ENCODE measurements at places on chromosomes 4 and X.

DNA sequence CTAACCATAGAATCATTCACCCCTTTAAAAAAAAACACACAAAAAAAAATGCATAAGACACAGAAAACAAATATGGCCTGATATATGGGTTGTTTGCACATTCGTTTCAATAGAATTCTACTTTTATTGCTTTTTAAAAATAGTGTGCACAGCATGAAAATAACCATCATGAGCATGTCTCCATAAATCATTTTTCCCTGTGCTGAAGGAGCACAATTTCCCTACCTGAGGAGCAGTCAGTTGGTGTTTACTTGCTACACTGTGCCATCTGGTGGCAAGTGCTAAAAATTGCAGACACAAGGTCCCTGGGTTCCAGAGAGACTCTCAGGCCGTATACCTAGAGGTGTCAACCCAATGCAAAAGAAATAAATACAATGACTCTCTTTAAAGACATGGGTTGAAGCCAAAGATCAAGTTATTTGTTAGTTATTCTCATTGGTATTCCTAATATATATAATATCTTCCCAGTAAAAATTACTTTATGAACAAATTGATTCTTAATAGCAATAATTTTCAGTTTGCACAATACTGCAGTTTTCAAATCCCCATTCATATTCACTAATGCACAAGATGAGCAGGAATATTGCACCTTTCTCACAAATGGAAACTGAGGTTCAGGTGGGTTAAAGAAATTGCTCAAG is 551.4 kb downstream of the IQCM start:
- peak; percentile 12 for DNase-seq

- DNase-seq, result no peak
These were observed 881.6 kb downstream of the PCDH7 start for GRCh38 chr4:31601793-31602192.

DNA sequence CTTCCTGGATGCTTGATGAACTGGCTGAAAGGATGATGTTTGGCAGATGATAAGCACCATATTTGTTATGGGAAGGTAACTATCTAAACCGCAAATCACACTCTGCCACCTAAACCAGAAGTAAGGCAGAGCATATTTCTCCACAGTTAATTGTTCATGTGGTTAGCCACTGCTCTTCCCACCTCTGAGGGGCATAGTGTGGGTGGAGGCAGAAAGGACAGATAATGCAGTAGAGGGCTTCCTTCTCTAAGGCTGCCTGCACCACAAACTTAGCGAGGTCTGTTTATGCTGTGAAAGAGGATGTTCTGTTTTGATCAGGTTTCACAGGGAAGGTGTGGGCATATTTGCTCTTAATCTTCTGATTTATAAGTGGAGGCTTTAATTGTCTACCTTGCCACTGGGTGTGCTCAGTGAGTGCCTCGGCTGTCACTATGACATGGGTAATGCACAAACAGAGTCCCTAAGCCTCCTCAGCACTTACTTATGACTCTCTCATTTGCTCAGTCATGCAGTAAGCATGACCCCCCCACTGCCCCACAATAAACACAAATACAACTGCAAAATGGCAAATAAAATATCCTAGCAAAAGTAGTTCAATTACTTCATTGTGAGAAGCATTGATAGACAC is 401.0 kb downstream of the TMA16 start:
- DNase-seq, result no peak

- DNase-seq, result no peak
These were observed 233.5 kb upstream of the PGRMC2 start for GRCh38 chr4:128521156-128521555.

DNA sequence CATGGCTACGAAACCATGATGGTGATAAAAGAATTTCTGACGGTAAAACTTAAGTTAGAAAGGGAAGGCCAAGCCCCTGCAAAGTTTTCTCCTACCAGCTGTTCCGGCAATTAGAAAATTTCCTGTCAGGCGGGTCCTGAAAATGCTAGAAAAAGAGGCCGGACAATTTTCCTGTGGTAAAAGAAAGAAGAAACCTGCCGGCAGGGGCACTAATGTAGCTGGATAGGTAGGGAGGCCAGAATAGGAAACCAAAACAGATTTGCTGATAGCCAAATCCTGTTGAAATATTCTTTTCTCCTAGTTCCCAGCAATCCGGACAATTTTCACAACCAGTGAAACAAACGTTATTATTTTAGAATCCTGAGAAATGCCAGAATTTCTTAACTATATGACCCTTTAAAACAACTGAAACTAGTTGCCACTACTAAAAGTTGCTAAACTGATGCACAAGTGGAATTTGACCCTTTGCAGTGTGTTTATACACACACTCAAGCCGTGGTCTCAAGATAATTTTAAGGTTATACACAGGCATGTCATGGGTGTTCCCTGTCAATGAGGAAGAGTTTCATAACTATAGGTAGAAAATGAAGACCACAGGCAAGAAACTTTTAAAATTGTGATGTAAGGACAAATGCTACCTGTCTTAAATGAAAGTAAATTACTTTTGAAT is 47.7 kb downstream of the RPS6KA3 start:
- DNase-seq, result no peak

All from iPS DF 19.7 (cell line).